Epithelial cell of esophagus (primary cell): ENCODE measurements at places on chromosomes 5 and 9.
A peak's percentile ranks its signal among the peaks of the same experiment; 100 is the strongest.

DNA sequence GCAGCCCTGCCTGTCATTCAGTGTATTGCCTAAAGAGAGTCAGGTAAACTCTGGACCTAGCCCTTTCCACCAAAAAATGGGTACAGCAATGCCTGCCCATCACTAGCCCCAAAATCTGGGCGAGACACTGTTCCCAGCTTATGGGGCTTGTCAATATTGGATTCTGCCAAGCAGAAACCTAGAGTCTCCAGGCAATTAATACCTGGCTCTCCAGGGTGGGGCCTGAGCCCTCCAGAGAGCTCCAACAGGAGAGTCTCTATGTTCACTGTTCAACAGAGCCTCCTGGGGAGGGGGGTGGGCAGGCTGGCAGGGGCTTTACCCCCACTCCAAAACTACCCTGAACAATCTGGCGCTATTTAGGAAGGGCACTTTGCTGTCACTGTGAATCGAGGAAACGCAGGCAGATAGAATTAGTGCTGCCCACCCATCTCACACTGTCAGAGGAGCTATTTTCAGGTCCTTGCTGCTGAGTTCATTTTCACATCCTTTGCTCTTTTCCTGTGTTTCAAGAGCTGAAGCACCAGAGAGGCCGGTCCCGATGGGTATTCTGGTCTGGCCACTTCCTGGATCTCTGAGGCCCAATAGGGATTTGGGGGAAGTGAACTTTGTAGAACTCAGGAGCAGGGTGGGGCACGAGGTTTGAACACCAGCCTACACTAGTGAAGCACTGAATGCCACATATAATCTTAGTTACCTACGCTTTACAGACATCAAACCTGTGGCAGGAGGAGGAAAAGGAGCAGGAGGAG lies 121.8 kb downstream of the C5orf15 start:
- no peak for DNase-seq

DNA sequence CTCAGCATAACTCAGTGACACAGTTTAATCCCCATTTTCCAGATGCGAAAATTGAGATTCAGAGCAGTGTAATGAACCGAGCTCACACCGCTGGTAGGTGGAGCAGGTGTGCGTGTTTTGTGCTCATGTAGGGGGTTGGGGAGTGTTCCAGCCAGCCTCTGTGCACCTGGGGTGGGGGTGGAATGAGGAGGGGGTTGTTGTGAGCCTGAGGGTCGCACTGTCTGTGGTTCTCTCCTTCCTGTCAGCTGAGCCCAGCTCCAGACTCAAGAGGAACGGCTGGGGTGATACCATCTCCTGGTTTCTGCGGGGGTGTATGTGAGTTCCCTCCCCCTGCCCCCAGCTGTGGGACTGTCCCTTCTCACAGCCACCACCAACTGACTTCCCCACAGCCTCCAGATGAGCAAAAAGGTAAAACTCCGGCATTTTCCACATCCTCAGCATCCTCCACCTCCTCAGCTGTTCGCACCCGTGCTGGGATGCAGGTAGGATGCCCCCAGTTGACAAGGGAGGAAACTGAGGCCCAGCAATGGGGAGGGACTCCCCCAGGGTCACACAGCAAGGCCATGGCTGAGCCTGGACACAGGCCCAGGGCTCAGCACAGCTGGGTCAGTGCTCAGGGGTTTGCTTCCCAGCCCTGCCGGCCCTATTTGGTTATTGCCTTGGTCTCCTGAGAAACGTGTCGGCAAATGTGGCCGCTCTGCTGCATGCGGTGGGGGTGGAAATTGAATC lies 2.1 kb downstream of the SH2D3C start:
- DNase-seq = no peak

- no peak for DNase-seq
These were observed 7.1 kb downstream of the ZDHHC21 start for GRCh38 chr9:14686168-14686567.

GRCh38 chr5:179620293-179620692 lies 3.2 kb downstream of the HNRNPH1 start:
- no peak for DNase-seq

- DNase-seq = peak; percentile 49
These were observed at the start of gene CKMT2 for GRCh38 chr5:81233080-81233634. Gene CKMT2 (plus strand): TSS chr5:81233322. CDS start chr5:81251133, 17,811 bp downstream.

DNA sequence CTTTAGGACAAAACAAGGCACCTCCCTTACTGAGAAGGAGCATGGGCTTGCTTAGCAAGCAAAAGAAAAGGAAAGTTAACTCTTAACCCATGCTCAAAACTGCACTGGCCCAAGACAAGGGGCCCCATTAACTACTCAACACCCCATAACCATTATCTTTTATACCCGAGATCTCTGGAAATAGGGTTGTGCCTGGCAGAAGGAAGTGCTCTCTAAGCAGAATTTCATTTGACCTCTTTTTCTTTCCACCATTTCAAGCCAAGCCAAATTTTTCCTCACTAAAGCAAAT lies 167.2 kb downstream of the RASEF start:
- no peak for DNase-seq
